ENCODE measurements at places on chromosomes 5 and 9.

DNA sequence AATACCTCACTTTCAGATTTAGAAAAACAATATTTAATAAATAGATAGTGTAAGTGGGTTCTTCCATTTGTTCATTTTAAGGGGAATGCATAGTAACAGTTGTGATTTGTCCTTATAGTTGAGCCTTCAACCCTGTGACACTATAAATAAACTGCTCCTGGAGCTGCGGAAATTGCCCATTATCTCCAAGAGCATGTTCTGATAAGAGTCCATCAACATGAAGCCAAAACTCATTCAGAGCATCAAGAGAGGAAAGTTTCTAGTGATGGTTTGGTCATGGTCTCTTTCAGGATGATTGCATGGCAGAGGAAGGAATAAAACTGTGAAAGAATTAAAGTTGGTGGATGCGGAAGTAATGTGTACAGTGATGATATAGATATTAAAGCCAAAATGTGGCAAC, 772.1 kb upstream of the DMAC1 start:
- no peak for DNase-seq

DNA sequence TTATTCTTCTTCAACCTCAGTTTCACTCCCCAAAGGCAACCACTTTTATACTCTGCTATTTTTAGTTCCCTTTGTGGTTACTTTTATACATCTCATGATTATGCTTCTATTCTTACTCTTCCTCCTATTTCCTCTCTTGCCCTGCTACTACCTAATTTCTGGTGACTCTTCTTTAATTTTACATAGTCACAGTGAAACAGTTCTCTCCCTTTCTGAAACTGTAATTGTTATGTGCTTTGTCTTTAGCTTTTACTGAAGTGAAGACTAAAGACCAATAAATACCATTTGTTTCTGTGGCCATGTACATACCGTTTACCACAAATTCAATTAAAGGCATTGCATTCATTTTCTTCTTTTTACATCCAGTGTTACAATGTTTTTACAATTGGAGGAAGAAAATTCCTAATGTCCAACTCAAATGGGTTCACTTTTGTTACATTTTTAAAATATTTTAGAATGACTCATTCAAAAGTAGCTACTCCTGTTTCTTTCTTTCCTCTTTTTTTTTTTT, 410.6 kb downstream of the PSAT1 start:
- DNase-seq, result no peak

- no peak for DNase-seq
These were observed 380.6 kb upstream of the NUDT12 start for GRCh38 chr5:103943230-103943629.

- no peak for DNase-seq
These were observed 58.3 kb upstream of the SHB start for GRCh38 chr9:38127271-38127839.
